ENCODE measurements at places on chromosomes 1 and 21.

DNA sequence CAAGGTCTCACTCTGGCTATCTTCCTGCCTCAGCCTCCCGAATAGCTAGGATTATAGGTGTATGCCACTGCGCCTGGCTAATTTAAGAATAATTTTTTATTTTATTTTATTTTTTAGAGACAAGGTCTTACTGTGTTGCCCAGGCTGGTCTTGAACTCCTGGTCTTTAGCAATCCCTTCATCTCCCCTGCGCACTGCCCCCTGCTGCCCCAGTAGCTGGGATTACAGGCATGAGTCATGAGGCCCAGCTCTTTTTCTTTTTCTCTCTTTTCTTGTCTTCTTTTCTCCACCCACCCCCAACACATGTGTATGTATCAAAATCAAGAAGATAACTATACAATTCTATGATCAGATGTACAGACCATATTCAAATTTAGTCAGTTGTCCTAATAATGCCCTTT lies 87.2 kb downstream of the PEX14 start:
- peak; percentile 5 for DNase-seq

GRCh38 chr1:3062616-3063378 lies 6.2 kb upstream of the PRDM16 start:
- no peak for DNase-seq

DNA sequence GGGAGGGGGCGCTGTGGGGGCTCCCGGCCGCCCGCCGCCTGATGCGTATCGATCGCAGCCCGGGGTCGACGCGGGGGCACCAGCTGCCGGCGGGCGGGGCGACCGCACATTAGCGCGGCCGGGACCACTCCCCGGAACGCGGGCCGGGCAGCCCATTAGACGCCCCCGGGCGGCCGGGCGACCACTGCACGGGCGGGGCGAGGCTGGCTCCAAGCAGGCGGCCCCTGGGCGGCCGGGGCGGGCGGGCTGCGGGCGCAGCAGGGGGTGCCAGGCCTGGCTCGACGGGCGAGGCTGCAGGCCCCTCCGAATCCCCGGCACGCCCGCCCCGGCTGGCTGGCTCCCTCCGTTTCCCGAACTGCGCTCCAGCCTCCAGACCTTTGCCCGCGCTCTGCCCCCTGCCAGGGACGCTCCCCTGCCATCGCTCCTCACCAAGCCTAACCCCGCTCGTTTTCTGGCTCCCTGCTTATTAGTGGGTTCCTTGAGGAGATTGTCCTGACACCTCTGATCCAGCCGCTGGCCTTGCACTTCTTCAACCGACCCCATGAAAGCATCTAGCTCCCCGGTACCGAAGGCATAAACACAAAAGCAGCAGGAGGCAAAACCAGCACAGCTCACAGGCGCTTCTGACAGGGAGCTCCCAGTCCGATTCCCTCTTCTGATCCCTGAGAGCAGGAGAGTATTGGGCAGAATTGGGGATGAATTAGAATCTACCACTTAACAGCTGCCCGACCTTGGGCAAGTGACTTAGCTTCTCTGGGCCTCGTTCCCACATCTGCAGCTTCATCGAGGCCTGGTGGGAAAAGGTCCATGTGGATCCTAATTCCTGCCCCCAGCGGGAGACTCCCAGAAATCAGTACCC lies 92.6 kb upstream of the CASZ1 start:
- DNase-seq: no peak

DNA sequence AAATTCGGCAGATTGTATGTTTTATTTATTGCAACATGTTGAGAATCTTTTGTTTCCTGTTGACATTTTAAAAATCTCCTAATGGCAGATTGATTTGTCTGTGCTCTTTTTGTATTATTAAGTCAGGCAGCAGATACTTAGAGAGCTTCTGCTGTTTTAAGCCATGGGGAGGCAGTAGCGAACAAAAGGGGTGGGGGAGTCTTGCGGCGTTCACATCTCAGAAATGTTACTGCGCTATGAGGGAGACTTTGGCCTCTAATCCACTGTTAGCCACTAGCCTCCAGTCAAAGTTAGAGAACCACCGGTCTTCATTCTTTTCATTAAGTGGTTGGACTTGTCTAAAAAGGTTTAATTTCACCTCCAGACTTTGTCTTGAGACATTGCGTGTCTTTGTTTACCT lies 93.6 kb downstream of the DYRK1A start:
- no peak for DNase-seq

GRCh38 chr1:207925210-207925609 lies 14.3 kb upstream of the CD34 start:
- DNase-seq: no peak
